ENCODE measurements at places on chromosomes 4 and X. TPM values are rescaled to one million over a fixed set of nuclear protein-coding genes. Genes with fewer than 3 reads are reported as not detected.

USP17L18 gene
- not detected for total RNA-seq

NSG1 gene
- total RNA-seq: 0.86 TPM

RPL39 gene
- 3,406 TPM for total RNA-seq

MYOZ2 gene
- not detected for total RNA-seq

SSX1 gene
- not detected for total RNA-seq

Data from GM23248 (cell line).